Right cardiac atrium (tissue), 5 donors: ENCODE measurements at places on chromosomes 12 and 14. TPM values are rescaled to one million over a fixed set of nuclear protein-coding genes. Genes with fewer than 3 reads are reported as not detected.

The FZD10 gene
- polyA plus RNA-seq = 0.14 TPM

The PLCZ1 gene
- polyA plus RNA-seq = 0.34 TPM

The C12orf50 gene
- polyA plus RNA-seq = not detected

The LETMD1 gene
- 28.2 TPM for polyA plus RNA-seq

The RASSF8 gene
- 13.0 TPM for polyA plus RNA-seq

The B4GALNT3 gene
- 27.5 TPM for polyA plus RNA-seq

The A2M gene
- polyA plus RNA-seq = 165 TPM

The SERPINA3 gene
- polyA plus RNA-seq = 114 TPM
